ENCODE measurements at places on chromosomes 2 and 18.

DNA sequence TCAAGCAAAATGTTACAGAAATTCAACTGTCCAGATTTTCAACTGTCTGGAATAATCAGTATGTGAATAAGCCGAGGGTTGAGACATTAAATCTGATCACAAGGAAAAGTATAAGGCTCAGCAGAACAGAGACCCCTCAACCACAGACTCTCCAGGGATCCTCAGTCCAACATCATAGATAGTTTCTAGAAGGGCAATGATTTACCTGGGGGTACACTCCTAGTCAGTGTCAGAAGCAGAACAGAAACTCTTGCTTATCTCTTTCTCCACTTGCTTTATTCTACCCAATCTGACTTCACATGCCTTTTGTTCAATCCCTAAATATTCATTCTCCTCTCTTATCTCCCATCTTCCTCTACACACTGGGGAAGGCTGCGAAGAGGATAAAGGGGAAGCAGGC lies 36.4 kb downstream of the ICOS start:
- DNase-seq, result no peak

DNA sequence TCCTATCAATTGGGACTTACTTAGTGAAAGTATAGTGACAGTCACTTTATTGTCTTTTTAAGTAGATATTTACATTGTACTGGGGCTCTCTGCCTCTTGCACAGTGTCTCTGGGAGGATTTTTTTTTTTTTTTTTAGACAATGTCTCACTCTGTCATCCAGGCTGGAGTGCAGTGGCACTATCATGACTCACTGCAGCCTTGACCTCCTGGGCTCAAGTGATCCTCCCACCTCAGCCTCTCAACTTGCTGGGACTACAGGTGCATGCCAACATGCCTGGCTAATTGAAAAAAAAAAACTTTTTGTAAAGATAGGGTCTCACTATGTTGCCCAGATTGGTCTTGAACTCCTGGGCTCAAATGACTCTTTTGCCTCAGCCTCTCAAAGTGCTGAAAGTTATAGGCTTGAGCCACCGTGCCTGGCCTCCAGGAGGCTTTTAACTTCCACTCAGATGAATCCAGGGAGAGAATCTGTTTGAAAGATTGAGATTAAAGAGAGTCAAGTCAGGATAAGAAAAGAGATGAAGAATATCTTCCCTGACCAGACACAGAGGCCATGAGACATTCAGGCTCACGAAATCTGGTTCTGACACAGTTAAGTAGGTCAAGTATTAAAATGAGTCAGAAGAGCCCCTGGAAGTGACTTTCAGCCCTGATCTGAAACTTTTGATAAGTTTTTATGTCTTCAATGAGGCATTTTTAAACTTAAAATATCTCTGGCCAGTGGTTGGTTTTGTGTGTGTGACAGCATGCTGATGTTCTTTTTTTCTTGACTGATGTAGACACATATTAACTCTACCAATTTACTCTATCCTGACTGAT lies 18.3 kb downstream of the ARHGEF33 start:
- no peak for DNase-seq

DNA sequence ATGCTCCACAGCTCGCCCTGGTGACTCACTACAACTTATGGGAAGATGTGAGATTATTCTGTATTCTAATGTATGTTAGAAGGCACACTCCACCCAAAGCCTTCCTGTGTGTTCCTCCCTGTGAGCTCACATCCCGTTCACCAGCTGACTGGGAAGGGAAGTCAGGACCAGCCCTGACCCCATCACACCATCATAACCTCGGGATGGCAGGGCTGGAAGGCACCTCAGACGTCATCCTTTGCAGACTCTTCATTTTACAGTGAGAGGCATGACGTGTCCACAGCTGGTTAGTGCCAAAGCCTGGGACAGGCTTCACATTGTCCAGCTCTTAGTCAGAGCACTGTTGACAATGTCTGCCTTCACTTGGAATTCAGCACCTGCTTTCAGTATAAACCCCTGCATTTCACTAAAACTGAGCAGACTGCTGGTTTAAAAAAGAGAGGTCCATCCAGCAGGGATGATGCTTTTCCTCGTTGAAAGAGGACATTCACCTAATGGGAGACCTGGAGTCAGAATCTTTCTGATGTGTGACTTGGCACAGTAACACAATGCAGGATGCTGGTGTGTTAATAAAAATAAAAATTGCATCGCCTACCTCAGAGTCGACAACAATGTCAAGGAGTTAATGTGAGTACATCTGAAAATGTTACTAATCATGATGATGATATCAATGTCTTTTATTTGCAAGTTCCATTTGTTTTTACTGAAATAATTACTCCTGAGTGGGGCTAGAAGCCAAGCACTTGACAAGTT lies 418.0 kb upstream of the TNP1 start:
- no peak for DNase-seq

DNA sequence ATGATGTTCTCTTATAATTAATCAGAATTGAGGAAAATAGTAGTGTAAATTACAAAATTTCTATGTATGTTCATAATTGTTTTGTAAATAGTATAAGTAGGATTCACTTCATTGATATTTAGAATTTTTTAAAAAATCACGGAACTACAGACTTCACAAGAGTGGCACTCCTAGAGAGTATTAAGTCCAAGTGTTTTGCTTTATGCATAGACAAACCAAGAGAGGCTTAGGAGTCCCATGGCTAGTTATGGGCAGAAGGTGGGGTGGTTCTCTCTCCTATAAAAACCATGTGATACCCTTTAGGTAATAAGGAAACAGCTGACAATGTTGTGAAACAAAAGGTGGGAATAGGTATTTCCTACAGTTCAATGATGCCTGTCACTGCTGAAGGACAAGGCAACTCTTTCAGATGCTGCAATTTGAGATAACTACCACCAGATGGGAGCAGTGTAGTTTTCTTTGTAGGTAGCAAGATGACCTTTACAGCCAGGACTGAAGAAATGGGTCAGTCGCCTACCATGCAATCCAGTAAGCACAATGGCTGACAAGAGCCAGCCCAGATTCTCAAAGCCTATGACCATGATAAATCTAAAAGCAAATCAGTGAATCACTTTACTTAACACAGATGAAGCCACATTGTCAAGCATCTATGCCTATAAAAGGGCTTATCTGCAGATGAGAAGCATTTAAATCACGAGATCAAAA lies 83.9 kb downstream of the AAK1 start:
- peak; percentile 53 for DNase-seq

GRCh38 chr2:188326669-188327301 lies 35.1 kb downstream of the GULP1 start:
- DNase-seq, result no peak

DNA sequence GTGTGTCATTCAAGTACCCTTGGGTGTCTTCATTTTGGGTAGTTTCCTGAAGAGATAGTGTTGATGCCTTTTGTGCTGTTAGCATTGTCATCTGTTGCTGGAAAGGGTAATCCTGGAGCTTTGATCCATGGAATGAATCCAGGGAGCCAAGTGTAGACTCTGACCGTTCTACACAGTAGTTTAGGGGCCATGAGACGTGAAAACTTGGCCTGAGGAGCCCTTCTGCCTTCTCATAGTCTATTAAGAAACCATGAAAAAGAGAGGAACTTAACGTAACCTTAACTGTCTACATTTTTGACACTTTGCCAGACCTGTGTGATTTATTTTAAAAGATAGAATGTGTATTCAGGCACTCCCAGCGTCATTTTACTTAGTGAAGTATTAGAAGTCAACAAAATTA lies 194.0 kb downstream of the BABAM2 start:
- no peak for DNase-seq

DNA sequence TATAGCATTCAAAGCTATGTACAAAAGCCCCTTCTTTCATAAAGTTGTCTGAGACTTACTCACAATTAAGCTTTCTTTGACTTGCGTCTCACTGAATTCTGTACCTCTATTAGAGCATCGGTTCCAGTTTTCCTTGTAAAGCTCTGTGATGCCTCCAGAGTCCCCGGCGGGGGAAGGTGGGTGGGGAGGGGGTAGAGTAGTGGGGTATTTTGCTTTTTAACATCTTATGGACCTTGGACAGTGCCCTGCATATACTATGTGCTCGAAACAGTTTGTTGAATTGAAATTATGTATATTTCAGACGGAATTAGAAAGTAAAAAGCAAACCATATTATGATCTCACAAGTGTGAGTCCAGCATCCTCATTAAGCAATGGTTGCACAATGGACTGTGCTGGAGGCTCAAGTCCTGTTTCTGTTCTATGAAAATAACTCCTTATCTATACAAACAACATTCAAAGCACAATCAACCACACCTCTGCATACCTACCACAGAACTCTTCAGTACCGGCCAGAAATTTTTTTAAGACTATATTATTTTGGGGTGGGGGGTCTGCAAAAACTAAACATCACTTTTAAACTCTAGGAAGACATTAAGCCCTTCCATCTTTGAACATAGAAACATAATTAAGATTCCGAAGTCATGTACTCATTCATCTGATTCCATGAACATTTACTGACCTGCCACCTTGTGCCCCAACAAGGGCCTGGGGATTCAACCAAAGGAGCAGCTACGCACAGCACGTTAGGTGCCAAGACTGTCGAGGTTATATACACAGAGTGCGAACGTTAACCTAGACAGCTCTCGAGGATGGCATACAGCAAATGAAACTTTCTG lies 908 bp downstream of the STAT1 start:
- no peak for DNase-seq

- no peak for DNase-seq
Measured at GRCh38 chr18:45686891-45687611, 36.9 kb upstream of the SLC14A1 start.

DNA sequence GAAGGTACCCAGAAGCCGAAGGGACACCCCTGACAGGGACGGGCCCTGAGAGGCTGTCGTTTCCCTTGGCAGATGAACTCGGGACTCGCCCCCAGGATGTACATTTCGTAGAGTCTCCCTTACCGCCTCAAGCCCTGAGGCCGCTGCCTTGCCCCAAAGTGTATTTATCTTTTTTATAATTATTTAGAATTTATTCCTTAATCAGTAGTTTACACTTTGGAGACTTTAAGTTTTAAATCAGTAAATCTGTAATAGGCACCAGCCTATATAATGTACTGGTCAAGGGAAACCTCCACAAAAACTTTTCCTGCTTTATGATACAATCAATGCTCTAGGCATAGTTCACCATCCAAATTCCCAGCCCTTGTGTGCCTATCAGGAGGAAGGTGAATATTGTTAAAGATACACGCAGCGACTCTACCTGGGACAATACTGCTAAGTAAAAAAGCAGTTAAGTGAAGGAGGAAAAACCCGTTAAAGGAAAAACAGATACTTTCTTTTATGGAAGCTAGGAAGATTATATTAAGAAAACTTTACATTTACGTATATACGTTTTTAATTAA lies 848 bp downstream of the VRK2 start:
- DNase-seq, result no peak

DNA sequence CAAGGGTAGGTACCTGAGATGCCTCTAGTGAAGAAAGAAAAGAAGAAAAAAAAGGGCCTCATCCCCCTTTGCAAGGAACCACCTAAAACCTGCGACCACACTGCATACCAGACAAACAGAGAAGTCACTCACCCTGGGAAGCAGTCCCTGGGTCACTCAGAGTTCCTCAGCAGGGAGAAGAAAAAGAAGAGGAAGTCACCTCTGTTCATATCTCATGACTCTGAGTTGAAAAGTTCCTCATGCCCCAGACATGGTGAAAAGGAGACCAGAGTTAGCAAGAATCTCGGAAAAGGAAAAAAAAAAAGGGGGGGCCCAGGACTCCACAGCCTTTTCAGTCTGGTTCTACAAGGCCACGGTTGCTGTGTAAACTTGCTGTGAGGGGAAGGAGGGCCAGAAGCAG lies 478.4 kb upstream of the NRXN1 start:
- no peak for DNase-seq

- DNase-seq, result peak; percentile 77
Measured at GRCh38 chr2:120253021-120253882, 600 bp downstream of the RALB start.

DNA sequence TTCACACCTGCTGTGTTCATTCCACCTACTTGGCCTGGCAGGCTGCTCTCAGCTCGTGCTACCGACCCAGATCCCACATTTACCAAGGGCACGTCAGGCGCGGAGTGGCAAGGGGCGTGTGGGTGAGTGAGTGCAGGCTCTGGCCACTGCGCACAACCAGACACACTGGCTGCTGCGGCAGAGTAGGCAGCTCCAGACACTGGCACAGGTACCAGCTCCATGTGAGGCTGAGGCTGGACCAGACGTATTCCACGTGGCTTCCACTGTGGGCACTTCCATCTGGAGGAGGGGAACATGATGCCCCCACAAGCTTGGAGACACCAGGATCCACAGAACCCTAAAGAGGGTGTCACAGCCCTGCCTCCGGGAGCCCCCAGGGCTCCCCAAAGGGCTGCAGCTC lies 74.6 kb upstream of the ZNF804A start:
- DNase-seq, result no peak

DNA sequence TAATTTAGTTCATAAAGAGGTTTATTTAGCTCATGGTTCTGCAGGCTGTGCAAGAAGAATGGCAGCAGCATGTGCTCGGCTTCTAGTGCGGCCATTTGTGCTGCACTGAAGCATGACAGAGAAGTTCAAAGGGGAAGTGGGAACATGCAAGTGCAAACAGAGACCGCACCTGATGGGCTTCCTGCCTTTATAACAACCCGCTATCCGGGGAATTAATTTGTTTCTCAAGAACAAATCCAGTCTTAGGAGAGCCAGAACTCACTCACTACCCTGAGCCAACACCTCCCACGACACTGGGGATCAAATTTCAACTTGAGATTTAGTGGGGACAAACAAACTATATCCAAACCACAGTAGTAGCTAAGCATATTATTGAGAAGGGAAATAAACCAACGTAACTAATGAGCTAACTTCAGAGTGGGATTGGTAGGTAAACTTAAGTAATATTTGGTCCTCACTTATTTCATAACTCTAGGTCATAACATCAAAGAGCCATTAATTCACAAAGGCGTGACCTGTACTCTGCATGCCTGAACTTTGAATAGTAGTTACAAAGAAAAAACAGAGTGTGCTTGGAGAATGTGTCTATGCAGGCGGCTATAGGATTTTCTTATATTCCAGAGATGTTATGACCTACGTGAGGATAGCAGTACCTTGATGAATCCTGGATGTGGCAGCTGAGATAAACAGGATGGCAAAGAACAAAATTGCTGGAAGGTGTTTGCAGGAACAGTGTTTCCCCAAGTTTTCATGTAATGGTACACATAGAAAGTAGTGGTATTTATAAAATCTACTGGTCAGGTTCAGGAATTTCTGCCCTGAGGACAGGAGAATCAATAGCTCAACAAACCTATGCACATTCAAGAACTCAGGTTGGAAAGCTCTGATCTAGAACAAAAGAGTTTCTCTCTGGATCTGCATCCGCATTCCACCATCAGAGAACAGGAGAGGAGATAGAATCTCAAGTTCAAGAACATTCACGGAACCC lies 845.9 kb upstream of the ID2 start:
- DNase-seq, result no peak

GRCh38 chr18:58980991-58981390 lies 116.3 kb downstream of the ZNF532 start:
- DNase-seq, result no peak
